ENCODE measurements at places on chromosomes 5 and 9.

DNA sequence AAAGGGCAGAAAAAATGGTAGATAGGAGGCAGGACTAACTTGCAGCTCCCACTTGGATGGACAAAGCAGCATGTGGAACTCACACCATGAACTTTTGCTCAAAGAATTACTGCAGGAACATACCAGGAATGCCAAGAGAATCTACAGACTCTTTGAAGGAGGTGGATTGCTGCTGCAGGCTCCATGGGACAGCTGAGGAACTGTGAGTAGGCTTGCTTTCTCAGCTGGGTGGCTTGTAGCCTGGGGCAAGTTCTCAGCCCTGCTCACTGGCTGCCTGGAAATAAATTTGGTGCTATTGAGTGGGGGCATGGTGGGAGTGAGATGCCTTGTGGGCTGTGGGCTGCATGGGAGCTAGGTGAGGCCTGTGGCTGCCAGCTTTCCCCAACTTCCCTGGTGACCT is 574.5 kb downstream of the PRELID2 start:
- DNase-seq: no peak

DNA sequence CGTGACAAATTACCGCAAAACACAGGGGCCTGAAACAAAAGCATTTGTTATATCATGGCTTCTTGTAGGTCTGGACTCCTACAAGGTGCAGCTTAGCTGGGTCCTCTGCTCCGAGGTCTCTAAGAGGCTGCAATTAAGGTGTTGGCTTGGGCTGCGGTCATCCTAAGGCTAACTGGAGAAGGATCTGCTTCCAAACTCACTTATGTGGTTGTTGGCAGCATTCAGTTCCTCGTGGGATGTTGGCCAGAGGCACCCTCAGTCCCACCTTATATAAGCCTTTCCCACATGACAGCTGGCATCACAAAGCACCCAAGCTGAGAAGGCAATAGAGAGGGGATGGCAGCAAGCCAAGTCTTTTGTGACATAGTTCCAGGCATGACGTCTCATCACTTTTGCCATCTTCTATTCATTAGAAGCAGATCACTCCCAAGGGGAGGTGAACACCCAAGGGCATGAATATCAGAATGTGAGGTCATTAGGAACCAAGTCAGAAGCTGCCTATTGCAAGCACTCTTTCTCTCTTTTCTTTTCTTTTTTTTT is 47.9 kb upstream of the ZBTB43 start:
- no peak for DNase-seq

DNA sequence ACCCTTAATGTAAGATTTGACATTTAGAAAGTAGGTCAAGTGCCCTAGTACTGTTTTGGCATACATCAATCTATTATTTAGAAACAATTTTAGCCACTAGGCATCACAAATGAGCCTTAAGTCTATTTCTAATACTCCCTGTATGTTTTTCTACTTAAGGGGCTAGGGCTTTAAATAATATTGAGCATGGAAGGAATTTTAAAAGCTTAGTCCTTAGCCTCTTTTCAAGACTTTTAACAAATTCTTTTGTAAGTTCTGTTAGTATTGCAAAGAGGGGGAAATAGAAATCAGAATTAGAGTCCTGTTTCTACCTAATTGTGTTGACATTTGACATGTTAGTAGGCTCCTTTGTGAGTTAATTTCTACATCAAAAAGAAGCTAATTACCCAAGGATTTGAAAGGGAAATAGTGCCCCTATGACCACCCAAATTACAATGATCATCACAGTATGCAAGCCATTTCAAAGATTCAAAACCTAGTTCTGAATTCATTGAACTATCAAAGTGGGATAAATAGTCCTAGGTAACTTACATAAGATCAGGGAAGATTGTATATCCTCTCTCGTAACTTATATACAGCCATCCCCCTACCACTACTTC is 647.8 kb upstream of the ACO1 start:
- no peak for DNase-seq

DNA sequence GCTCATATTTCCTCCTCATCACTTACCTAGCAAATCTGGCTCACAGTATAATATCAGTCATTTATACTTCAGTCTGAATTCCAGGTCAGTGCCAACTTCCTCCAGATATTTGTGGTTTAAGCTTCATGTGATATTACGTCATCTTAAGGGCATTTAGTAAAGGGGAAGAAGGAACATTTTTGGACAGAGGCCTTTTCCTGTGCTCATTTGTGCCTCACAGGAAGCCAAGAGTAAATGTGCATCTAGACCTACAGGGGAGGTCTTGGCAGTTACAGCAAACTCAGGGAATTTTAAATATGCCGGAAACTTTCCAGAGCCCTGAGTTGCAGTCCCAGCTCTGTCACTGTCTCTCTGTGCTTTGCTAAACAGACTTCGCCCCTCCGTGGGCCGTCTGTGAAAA is 12.3 kb upstream of the KCNIP1 start:
- DNase-seq: peak; percentile 6

GRCh38 chr9:129854588-129855110 is 19.4 kb downstream of the USP20 start:
- DNase-seq: no peak

- no peak for DNase-seq
Measured at GRCh38 chr5:157930710-157931109, 71.8 kb upstream of the CLINT1 start.

DNA sequence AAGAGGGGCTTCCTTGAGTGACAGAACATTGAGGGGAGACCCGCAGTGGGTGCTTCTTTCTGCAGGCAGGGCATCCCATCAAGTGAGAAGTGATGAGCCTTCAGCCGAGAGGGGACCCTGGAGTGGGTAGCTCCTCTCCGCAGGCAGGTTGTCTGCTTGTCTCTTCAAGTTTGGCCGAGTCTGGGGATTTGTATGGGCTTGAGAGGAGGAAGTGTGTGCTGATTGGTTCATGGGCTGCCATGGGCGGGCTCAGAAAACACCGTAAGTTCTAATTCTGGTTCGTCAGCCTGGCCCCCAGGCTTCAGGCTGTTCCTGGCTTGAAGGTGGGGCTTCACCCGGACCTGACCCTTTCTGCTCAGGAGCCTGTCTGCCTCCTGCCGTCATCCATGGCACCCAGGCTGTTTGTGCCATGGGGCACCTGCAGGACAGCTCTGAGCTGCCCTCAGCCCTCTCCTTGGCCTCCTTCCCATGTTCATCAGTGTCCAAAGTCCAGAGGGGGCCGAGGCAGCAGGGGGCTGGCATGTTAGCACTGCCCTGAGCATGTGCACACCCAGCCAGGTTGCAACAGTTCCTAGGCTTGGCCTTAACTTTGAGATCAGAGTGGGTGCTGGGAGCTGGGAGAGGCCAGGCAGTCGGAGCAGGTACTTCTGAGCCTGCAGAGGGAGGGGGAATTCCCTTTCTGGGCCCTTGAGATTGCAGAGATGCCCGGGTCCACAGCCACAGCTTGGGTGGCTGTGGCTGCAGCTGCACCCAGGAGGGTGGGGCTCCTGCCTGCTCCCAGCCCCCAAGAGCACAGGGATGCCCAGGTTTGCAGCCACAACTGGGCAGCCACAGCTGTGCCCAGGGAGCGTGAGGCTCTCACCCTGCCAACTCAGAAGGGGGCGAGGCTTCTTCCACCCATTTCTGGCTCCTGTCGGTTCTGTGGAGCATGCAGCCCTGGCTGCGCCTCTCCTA is 13.5 kb upstream of the DHFR start:
- DNase-seq: no peak

- peak; percentile 8 for DNase-seq
Measured at GRCh38 chr9:31799953-31800609, 584.4 kb upstream of the ACO1 start.

DNA sequence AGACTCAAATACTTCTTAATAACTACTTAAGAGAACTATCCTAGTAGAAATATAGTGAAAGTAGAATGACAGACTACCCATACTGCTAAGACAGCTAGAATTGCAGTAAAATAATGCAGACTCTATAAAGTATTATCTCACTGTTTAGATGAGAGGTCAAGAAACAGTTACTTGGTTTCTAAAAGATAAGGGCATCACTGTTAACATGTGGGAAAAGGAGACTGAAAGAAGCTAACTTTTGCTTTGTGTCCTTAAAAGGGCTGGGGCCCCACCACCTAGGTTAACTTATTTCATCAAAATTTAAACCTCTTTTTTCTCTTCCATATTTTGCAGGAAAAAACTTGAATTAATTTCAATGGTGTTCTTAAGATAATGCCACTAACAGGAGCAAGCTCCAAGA is 204.3 kb downstream of the CNTLN start:
- DNase-seq: no peak

- no peak for DNase-seq
Measured at GRCh38 chr5:149636191-149636860, 55.0 kb downstream of the ARHGEF37 start.

GRCh38 chr5:115435778-115436712 is 108.5 kb downstream of the FEM1C start:
- DNase-seq: no peak

All from amniotic stem cell (primary cell).